Mammary epithelial cell (primary cell): ENCODE measurements at places on chromosomes 12 and 14. TPM values are rescaled to one million over a fixed set of nuclear protein-coding genes. Genes with fewer than 3 reads are reported as not detected.

GRCh38 chr12:114998118-114998749 lies 314.3 kb upstream of the TBX3 start:
- no peak for DNase-seq

GRCh38 chr12:50246873-50247612 lies 36.3 kb downstream of the LIMA1 start:
- peak; percentile 99 for DNase-seq

DNA sequence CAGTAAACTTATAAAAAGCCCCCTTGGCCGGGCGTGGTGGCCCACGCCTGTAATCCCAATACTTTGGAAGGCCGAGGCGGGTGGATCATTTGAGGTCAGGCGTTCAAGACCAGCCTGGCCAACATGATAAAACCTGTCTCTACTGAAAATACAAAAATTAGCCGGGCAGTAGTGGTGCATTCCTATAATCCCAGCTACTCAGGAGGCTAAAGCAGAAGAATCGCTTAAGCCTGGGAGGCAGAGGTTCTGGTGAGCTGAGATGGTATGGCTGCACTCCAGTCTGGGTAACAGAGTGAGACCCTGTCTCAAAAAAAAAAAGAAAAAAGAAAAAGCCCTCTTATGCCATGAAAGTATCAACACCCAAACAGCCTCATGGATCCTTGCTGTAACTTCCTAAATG lies 3.7 kb downstream of the PRMT5 start:
- no peak for DNase-seq

- no peak for DNase-seq
Measured at GRCh38 chr14:61347826-61348443, 26.6 kb downstream of the PRKCH start.

DNA sequence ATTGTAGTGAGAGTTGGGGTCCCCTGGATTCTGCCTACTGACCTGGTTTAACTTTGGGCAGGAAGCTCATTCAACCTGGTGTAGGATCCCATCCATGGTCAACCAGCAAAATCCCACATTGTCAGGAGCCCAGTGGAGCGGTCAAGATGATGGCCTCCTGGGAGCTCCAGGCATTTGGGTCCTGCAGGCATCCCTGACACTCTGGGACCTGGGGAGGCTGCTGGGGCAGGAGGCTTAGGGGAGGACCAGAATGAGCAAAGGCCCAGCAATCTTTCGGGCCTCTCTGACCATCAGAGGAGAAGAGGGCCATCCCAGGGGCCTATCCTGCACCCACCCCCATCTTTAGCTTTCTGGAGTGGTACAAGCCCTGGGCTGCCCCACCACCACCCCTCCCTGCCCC lies 104.0 kb downstream of the PRMT8 start:
- DNase-seq, result no peak

- peak; percentile 78 for DNase-seq
Measured at GRCh38 chr14:59254146-59254910, 65.9 kb downstream of the DAAM1 start.

PGF gene
- polyA plus RNA-seq, result 24.0 TPM

SAMD4A gene
- polyA plus RNA-seq, result 5.6 TPM

GRCh38 chr14:62066304-62066703 lies 304.1 kb downstream of the SNAPC1 start:
- no peak for DNase-seq

- no peak for DNase-seq
Measured at GRCh38 chr12:2429032-2429431, 365.7 kb upstream of the FKBP4 start.

SCNN1A gene
- 174 TPM for polyA plus RNA-seq
